ENCODE measurements at places on chromosomes 11 and 22.

DNA sequence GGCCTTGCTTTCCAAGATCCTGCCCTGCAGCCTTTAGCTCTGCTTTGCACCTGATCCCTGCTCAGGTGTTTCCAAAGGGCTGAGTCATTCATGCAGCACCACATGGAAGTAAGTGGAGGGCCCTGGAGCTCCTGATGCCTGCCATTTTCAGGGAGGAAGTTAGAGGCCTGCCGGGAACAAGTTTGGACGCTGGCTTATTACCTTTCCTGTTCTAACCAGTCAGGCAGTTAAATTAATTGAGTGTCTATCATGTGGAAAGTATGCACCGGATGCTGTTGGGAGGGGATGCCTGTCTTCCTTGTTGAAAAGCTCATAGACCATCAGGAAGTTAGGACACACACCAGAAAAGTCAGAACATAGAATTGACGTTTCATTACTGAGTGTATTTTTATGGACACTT, 73.7 kb upstream of the PLET1 start:
- no peak for DNase-seq

GRCh38 chr22:26535603-26535908, 23.3 kb upstream of the TFIP11 start:
- DNase-seq, result no peak

DNA sequence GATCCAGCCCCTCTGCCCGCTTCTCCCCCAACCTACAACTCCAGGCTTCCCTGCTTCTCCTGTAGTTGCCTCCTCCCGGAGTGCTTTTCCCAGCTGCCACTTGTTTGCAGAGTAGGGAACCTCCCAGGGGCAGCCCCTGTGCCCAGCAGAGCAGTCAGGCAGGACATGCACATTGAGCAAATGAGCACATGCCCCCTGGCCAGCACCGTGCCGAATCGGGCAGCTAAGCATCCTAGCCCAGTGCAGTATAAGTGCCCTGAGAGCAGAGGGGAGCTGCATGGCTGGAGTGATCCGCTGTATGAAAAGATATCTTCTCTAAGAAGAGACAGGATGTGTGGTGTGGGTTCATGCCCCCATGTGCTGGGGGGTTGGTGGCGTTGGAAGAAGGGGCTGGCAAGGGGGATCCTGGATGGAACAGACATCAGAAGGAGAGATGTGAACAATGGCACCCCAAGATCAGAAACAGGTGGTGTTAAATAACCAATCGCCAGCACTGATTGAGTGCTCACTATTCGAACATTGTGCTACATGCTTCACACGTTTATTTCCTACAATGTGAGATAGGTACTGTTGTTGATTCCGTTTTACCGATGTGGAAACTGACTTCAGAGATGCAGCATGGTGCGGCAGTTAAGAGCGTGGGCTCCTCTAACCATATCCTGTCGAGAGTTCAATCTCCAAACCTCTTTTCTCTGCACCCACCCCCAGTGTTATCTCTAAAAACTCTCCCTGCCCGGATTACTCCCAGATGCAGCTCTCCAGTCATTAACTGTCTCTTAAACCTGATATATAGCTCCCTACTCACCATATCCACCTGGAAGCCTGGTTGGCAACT, 1.2 kb downstream of the AIP start:
- DNase-seq, result peak; percentile 65

GRCh38 chr11:89463266-89463780, 27.9 kb downstream of the NOX4 start:
- DNase-seq, result no peak

- DNase-seq, result no peak
Measured at GRCh38 chr11:90558328-90558865, 335.5 kb upstream of the CHORDC1 start.

DNA sequence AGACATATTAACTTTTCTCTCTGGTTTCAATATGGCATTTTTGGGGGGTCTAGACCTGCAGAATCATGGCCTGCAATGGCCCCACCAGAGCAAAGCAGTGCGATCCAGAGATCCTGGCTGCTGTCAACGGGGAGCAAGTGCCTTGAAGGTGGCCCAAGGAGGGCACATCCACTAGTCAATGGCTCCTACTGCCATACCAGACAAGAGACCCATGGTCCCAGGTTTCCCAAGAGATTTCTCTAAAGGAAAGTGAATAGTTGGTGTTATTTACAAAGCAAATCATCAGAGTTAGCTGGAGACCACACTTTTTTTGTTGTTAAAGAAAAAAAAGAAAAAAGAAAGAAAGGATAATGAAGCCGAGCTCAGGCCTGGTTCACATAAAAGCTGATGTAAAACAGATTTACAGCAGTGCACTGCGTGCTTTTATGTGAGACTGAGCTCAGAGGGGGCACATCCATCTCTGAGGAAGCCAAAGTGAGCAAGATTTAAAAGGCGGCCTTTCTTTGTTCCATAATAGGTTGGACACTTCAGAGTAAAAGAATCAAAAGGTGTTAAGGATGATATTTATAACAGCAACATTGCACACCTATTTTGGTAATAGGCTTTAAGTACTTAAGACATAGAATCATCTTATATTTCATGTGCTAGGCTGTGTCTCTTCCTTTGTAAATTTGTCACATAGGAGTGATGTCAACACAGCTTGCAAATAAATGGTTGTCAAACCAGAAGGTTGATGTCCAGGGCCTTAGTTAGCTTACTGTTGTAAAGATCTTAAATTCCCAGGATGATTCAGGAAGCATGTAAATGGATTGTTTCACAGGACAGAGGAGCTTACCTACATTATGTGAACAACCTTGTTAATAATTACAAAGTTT, 201.3 kb upstream of the NTM start:
- DNase-seq, result no peak

- no peak for DNase-seq
Measured at GRCh38 chr11:112835591-112836255, 125.5 kb upstream of the NCAM1 start.

DNA sequence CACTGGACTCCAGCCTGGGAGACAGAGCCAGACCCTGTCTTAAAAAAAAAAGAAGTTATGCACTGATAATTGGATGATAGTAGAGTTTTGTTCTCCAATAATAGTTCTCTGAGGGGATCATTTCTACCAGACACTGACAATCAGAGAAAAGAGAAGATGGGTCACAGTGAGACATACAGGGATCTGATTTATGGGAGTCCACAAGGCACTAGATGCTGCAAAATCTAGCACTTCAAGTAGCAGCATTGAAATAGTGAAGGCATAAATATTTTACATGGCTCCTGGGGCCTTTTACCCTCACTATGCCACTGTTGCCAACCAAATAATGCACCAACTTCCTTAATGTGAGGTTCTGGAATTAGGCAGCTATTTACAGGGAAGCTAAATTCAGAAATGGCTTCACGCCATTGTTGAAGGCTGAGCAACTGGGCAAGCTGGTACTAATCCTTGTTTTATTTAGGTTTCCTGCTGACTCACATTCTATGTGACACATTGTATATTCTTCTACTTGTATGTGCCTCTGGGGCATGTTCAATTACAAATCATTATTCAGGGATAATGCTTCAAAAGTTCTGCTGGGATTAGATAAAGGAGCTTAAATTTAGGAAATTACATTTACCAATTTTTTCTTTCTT, 38.2 kb upstream of the ABTB2 start:
- DNase-seq, result no peak

- DNase-seq, result no peak
Measured at GRCh38 chr11:134579724-134580609, 167.9 kb upstream of the B3GAT1 start.

DNA sequence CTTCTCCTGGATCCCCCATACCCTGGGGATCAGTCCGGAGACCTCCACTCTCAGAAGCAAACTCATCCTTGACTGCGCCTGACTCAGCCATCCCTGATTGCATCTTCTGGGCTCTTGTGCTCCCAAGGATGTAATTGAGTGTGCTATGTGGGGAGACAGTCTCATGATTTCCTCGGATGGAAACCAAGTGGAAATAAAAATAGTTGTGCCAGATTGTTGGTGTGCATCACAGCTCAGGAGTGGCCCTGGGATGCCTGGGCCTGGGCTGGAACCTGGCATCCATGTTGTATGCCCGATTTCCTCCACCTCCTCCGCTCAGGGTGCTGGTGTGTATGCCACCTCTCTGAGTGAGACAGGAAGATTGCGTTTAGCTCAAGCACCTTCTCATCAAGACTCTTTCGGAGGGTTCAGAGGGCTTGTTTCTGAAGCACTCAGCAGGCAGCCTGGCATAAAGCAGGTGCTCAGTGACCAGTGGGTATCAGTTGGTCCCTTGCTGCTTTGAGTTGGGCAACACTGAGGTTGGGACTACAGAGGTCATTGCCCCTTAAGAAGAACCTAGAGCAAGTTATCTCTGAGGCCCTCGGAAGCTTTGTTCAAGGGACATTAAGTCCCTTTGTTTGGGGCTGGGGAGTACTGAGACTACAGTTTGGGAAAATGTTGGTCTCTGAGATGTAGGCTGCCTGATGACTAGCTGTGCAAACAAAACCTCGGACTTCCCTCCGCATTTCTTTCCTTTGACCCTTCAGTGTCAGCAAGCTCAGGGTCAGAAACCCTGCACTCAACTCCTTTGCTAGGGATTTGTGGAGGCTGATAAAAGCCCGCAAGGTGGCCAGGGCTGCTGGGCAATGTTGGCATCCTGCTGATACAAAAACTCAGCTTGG, 24.8 kb upstream of the MICAL2 start:
- no peak for DNase-seq

DNA sequence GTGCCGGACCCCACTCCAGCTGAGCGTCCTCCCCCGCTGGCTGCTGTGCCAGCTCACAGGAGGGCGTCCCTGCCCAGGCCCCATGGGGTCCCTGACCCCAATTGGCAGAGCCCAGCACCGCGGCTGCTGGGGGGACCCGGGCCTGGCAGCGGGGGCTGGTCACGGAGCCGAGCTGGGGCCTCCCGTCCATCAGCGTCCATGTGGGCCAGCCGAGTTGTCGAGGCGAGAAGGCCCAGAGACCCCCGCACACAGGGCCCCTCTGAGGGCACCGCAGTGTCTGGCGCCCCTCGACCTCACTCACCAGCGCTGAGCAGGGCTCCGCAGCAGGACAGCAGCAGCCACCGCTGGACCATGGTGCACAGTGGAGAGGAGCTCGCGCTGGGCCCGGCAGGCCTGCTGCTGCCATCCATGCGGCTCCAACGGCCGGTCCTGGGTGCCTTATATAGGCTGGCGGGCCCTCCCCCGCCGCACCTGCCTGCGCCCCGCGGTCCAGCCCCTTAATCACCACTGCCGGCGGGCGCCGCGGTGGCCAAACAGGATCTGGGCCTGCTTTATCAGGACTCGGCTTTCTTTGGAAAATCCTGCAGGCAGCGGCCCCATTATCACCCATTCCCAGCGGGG, at the start of gene MUC6:
Gene MUC6, minus strand, starts transcription at position 416 of the 621 bp plus-strand sequence. Its CDS starts 63 bp downstream, at position 353.
- DNase-seq, result no peak
